ENCODE measurements at places on chromosomes 7 and 10. TPM values are rescaled to one million over a fixed set of nuclear protein-coding genes. Genes with fewer than 3 reads are reported as not detected.

Gene TMEM196
- not detected for total RNA-seq

Gene CTAGE4
- 0.28 TPM for total RNA-seq

Gene ANLN
- total RNA-seq: 7.4 TPM

Gene CCNY
- total RNA-seq: 71.9 TPM

Gene AASS
- 37.8 TPM for total RNA-seq

Gene AKR1D1
- total RNA-seq: not detected

Gene MYL10
- not detected for total RNA-seq

Gene OPALIN
- total RNA-seq: not detected

Gene CTAGE8
- 0.28 TPM for total RNA-seq

Gene NPY
- total RNA-seq: not detected

Gene PNLIPRP2
- not detected for total RNA-seq

Gene RP9
- total RNA-seq: 9.9 TPM

Gene CALN1
- total RNA-seq: not detected

Gene GPER1
- 1.00 TPM for total RNA-seq
